ENCODE measurements at places on chromosomes 5 and 9. TPM values are rescaled to one million over a fixed set of nuclear protein-coding genes. Genes with fewer than 3 reads are reported as not detected.

C7 gene
- polyA plus RNA-seq = not detected

- DNase-seq = no peak
Observed at GRCh38 chr5:137856201-137856600, 11.5 kb upstream of the MYOT start.

IL17B gene
- not detected for polyA plus RNA-seq

DNA sequence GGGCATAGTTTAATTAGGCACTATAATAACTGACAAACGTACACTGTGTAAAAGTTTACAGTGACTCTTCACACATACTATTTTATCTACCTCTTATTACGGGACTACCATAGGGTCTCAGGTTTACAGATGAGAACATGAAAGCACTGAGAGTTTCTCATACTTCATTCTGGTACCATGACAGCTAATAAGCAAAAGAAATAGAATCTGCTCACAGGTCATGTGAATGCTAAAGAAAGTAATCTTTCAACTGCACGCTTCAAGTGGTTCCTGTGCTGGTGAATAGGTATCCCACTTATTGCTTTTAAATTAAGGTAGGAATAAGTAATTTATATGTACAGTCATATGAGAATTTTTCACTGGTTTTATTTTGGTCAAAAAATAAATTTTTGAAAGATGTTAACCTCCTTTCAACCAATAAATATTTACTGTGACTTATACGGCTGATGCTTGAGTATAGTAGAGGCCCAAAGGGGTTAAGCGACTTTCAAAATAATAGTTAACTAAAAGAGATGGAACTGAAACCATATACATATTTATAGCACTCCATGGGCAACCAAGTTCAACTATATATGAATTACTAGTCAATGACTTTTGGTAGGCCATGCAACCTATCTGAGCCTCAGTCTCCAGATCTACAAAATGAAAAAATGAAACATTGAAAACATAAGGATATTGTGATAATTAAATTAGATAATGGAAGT, 8.1 kb downstream of the CDKN2A start:
- no peak for DNase-seq

DNA sequence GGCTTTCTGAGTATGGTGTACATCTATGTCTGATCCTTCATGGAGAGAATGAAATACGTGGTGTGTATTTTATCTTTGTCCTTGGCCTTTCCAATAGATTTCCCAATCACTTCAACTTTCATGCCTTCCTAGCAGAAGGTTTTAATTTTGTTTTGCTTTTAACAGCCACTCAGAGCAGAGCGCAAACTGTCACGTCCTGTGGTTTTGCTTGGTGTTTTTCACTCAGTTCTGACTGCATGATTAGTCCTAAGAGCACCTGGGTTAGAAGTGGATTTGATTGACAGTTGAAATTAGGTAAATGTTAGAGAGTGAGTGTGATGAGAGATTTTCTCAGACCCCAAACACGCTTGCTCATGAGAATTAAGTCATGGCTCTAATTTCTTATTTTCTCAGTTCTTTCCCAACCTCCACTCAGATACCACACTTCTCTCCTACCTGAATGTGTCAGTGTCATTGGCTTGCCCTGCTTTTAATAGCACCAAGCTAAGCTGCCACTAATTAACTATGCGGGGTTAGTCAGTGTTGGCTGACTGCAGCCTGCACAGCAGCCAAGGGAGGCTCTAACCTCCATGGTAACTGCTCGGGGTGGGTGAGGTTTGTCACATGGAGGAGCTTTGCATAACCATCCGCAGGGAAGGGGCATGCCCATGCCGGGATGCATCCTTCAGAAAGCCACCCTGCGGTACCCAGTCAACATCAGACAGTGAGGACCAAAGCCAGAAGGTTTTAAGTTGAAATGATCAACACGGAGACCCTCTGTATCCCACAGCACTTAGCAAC, 173.4 kb downstream of the NR3C1 start:
- no peak for DNase-seq

GRCh38 chr5:123180178-123180577, 91.1 kb downstream of the PRDM6 start:
- DNase-seq = no peak

DNA sequence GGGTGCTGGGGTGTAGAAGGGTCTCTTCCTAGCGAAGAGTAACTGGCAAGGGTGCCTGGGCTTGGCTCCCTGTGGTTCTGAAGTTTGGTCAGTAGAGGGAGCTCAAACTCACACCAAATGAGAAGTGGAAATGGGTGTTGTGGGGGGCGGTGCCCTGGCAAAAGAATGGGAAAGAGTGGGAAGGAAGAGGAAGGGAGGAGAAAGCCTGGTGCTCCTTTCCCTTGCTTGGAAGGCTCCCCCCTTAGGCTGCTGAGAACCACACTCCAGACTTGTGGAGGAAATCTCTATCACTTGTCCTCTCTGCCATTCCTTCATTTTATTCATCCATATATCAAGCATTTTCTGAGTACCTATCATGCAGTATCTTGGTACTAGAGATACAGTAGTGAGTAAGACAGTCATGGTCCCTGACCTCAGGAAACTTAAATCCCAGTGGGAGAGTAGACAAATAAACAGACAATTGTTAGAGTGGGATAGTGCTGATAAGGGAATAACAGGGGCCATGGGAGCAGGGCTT, 13.0 kb downstream of the SLC4A9 start:
- peak; percentile 56 for DNase-seq

- no peak for DNase-seq
Observed at GRCh38 chr5:9500193-9500592, 45.7 kb downstream of the SEMA5A start.

- peak; percentile 61 for DNase-seq
Observed at GRCh38 chr5:57989378-57989777, 470.5 kb downstream of the PLK2 start.

DNA sequence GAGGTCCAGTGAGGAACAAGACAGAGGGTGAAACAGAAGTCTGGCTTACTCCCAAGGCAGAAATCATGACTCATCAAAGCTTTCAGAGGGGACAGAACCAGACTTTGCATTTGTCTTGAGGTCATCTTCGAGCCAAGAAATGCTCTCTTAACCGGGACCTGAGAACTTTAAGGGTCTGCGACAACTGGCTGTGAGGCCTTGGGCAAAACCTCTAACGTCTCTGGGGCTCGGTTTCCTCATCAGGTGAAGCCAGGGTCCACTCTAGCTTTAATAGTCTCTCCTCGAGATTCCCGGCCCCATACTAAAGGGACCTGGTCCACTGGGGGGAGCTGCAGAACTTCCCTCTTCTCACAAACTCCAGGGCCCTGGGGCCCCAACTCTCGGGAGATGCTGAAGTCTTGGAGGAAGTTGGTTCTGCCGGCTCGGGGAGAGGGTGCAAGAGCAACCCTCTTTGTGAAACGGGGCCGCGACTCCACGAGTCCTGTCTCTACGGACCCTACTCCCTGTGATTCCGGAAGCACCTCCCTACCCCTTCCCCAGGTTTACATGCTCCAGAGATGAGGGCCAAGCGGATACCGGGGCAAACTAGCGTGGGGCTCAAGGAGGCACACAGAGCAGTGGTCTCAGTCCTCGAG, 2.6 kb downstream of the GLIS3 start:
- peak; percentile 84 for DNase-seq

- DNase-seq = no peak
Observed at GRCh38 chr9:2662496-2662895, 40.9 kb downstream of the VLDLR start.

DNA sequence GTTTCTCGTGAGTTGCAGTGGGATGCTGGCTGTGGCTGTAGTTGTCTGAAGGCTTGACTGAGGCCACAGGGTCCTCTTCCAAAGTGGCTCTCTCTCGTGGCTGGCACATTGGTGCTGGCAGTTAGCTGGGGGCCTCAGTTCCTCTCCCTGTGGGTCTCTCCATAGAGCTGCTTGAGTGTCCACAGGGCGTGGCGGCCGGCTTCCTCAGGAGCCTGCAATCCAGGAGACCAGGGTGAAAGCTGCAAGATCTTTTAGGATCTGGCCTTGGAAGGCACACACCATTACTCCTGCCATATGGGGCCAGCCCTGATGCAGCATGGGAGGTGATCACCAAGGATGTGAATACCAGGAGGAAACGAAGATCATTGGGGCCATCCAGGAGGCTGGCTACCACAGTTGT, 41.1 kb downstream of the ANKRD33B start:
- DNase-seq = no peak

DNA sequence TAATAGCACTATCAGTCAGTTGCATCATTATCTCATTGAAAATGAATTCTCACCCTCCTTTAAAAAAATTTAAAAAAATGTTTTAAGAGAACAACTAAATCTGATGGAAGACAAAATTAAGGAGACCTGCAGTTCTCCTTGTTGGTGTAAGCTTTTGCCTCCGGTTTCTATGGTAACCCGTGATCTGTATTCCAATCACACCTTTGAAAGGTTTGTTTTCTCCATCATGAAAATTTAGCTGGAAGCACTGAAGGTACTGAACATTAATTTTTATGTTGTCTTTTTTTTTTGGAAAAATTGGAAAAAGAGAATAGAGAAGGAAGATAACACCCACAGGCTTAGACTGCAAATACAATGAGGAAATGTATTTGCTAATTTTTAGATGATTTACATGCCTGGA, 2.5 kb upstream of the BASP1 start:
- DNase-seq = no peak

SLC6A3 gene
- not detected for polyA plus RNA-seq

DNA sequence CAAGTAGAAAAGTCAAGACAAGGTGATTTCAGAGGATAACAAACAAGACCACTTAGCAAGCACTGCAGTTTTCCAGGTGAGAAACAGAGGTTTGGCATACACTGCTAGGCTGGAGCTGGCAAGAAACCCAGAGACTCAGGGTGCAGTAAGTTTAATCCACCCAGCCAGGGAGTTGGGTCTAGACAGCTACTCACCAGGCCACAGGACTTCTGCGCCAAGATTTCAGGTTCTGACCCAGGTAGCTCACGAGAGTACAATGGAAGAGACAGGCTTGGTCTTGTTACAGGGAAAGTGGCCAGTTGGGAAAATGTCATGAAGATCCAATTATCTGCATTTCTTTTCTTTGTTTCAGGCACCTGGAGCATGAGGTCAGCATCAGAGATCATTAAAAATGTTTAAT, 9.8 kb downstream of the SMIM23 start:
- peak; percentile 38 for DNase-seq

LCN15 gene
- polyA plus RNA-seq = not detected

- DNase-seq = peak; percentile 12
Observed at GRCh38 chr5:32790411-32790951, 79.4 kb downstream of the NPR3 start.

TLR4 gene
- 7.9 TPM for polyA plus RNA-seq

GRCh38 chr9:27422279-27422834, 101.7 kb upstream of the IFNK start:
- DNase-seq = no peak

- DNase-seq = no peak
Observed at GRCh38 chr9:78004478-78005229, 27.0 kb downstream of the GNAQ start.

FAM151B gene
- 0.17 TPM for polyA plus RNA-seq

KIF12 gene
- 0.99 TPM for polyA plus RNA-seq

SIT1 gene
- not detected for polyA plus RNA-seq

DNA sequence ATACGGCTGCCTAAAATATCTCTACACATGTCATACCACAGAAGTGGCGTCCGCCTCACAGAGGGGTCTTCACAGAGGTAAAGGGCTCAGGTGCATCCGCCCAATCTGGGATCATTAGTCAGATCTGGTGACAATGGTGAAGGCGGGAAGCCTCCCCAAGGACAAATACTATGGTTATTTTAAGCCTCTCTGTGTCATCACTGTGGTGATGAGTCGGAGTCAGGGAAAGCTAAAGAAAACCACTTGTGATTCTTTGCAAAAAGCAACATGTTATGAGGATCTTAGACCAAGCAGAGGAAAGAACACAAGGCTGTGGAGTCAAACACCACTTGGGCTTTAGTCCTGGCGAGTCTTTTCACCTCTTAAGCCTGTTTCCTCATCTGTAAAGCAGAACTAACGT, 190.4 kb downstream of the DRD1 start:
- no peak for DNase-seq

- DNase-seq = no peak
Observed at GRCh38 chr9:105331160-105331559, 86.7 kb downstream of the SLC44A1 start.

- peak; percentile 89 for DNase-seq
Observed at GRCh38 chr9:37412431-37413151, 9.9 kb upstream of the GRHPR start.

DNA sequence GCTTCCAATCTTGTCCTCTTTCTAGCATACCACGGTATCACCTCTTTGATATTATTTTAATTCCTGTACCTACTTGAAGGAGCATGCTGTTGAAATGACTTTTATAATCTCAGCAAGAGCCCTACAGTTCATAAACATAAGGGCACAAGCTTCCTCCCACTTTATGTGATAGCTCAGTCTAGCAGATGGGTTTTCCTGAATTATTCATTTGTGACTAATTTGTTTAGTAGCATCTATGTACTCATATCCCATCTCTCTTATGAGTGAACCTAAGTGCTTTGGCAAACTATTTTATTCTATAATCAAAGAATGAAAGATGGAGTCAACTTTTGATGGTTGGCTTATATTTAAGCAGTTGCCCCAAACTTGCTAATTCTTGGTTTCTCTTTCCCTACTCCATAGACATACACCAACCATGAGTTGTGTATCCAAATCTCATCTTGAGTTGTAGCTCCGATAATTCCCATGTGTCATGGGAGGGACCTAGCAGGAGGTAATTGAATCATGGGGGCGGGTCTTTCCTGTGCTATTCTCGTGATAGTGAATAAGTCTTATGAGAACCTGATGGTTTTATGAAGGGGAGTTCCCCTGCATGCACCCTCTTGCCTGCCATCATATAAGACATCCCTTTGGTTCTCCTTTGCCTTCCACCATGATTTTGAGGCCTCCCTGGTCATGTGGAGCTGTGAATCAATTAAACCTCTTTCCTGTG, 17.7 kb downstream of the TXNDC8 start:
- no peak for DNase-seq

CARTPT gene
- polyA plus RNA-seq = not detected

GRCh38 chr9:37156781-37157356, 36.5 kb downstream of the ZCCHC7 start:
- peak; percentile 71 for DNase-seq

- no peak for DNase-seq
Observed at GRCh38 chr9:104944356-104944755, 16.4 kb upstream of the ABCA1 start.

TSSK1B gene
- polyA plus RNA-seq = 0.05 TPM

- no peak for DNase-seq
Observed at GRCh38 chr5:74310997-74311930, 329.3 kb downstream of the ENC1 start.

IGFBPL1 gene
- 0.11 TPM for polyA plus RNA-seq

DNA sequence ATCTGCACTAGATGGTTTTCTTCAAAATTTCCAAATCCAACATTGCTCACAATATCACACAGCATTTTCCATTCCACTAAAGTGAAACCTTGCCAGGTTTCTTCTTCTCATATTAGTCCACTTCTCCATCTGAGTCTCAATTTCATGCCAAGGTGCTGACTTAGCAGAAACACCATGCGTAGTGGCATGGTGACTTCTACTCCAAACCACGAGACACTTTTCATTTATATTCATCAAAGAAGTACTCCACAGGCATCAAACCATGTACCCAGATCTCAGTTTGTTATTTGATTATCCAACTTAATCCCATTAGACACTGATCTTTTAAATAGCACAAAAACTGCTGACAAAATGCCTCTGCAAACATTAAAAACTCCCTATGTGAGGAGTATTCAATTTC, 233.4 kb upstream of the ITGA1 start:
- DNase-seq = no peak

Measured in mammary epithelial cell (primary cell).